Bone marrow (tissue), 2 donors: ENCODE measurements at places on chromosomes 16 and 17.

DNA sequence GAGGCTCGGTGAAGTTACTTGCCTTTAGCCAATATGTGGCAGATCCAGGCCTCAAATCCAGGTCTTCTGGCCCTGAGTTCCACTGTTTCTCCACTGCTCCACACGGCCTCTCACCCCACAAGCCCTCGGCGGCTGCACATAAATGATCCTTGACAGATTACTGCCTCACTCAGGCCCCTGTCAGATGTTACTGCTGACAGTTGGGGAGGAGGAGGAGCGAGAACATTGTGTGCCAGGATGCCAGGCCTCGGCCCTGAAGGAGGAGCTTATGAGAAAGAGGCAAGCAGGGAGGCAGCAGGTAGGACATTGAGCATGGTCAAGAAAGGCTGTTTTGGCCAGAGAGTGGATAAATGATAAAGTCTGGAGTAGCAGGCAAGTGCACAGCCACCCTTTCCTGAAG is 88.6 kb downstream of the RAB11FIP4 start:
- no peak for DNase-seq

DNA sequence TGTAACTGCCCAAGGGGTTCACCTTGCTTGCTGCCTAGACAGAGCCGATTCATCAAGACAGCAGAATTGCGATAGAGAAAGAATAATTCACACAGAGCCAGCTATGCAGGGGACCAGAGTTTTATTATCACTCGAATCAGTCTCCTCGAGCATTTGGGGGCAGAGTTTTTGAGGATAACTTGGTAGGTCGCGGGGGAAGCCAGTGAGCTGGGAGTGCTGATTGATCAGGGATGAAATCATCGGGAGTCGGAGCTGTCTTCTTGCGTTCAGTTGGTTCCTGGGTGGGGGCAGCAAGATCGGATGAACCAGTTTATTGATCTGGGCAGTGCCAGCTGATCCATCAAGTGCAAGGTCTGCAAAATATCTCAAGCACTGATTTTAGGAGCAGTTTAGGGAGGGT is 9.1 kb downstream of the ITGAM start:
- DNase-seq = no peak

DNA sequence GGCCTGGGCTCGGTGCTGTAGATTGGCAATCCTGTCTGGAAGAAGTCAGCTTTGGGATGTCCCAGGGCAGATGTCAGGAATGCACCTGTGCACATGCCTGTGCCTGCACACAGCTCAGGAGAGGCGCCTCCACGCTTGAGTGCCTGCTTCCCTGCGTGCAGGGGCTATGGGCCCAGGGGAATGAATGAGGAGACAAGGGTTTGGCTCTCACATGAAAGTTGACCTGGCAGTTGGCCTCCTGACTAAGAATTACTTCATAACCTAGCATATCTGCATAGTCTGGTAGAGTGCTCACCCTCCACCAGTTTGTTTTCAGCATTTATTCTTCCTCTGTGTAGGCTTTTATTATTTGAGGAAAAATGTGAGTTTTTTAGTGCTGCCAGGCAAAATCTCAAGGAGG is 50.0 kb downstream of the PLD6 start:
- DNase-seq = no peak

DNA sequence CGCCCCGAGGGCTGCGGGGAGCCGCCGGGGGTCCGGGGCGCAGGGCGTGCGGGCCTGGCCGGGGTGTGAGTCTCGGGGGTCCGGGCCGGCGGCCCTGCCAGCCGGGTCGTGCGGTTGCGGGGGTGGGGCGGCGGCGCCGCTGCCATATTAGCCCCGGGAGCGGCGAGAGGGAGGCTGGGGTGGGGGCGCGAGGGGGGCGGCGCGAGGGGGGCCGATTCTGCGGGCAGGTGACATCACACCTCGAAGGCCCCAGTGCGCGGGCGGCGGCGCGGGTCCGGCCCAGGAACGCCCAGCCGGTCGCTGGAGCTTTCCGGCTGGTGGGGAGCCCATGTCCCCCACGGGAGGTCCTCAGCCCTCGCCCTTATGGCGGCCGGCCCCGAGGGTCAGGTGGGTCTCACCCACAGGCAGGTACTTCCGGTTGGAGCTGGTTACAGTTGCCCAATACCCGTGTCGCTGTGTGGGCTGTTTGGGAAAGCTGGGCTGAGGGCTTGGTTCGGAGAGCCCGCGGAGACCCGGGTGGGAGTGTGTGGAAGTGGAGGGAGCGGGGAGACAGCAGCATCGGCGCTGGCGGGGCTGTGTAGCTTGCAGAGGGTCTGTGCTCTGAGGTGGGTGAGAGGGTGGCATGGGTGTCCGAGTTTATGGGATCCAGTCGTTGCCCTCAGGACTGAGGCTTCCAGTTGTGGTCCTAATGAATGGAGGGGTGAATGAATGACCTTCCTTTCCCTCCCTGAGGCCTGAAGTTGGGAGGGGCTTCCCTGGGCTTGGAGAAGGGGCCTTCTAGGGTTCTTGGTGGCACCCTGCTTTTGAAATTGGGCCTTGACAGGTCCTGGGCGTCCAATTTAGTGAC is 804 bp downstream of the ATP6V0C start:
- no peak for DNase-seq

DNA sequence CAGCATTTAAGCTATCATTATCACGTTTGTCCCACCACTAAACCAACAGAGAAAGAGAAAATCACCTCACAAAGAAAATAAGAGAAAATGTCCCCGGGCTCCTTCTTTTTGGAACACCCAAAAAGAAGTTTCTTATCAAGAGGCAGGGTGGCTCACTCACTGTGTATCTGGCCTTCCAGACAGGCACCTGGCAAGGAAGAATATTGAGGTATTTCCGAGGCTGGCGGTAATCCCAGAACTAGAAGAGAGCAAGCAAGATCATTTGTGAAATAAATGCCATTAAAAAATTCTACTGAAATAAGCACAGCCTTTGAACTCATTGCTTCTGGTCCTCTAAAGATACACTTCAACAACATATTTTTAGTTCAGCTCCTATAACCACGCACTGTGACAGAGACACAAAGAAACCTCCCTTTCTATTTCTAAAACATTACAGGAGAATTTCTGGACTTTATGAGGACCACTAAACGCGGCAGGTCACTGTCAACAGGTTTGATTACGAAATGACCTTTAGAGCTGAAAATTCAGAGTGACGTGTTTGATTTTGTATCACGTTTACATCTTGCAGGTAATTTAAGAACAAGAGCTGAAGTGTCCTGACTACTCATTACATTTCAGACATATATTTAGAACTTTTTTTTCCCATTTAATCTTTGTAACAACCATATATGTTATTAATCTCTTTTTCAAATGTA is 61.0 kb downstream of the WDR59 start:
- DNase-seq = no peak

- no peak for DNase-seq
Observed at GRCh38 chr17:21573961-21574610, 118.2 kb upstream of the KCNJ18 start.

GRCh38 chr16:56388209-56388608 is 37.1 kb downstream of the AMFR start:
- no peak for DNase-seq

- DNase-seq = no peak
Observed at GRCh38 chr17:59838052-59838916, 54.5 kb downstream of the TUBD1 start.

DNA sequence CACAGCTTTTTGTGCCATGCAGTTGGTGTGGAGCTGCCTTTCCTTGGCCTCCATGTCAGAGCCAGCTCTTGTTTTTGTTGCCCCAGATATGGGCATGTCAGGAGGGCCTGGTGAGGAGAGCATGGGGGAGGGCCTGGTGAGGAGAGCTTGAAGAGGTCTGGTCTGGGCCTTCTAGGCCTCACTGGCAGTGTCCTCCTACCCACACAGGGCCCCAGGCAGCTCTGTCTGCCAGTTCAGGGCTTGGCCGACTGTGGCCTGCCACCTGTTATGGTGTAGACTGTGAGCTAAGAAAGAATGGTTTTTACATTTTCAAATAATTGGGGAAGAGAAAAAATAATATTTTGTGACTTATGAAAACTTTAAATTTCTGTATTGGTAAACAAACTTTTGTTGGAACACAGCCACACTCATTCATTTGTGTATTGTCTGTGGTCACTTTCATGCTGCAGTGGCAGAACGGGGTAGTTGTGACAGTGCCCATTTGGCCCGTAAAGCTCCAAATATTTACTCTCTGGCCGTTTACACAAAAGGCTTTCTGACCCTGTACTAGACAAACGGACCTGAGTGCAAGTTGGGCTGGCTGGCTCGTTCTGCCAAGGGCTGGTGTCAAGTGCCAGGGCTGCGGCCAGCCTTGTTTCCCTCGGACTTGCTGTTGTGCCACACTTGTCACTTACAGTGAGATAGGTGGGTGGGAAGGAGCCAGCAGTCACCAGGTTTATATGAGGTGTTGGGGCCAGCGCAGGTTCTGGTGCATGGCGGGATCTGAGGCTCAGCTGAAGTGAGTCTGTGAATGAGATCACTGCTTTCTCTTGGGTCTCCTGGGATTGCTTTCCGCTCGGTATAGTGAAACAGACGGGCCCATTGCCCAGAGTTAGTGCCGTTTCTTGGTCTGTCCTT is 18.2 kb downstream of the PGS1 start:
- DNase-seq = no peak

GRCh38 chr16:70743791-70744190 is 57.2 kb downstream of the VAC14 start:
- DNase-seq = no peak

GRCh38 chr16:48347191-48347865 is 37.9 kb downstream of the SIAH1 start:
- DNase-seq = no peak

- DNase-seq = no peak
Observed at GRCh38 chr17:76367642-76368041, 13.9 kb upstream of the PRPSAP1 start.

- no peak for DNase-seq
Observed at GRCh38 chr17:32626379-32626791, 139.6 kb downstream of the CDK5R1 start.

- DNase-seq = no peak
Observed at GRCh38 chr16:77961814-77962213, 60.5 kb upstream of the CLEC3A start.
